ENCODE measurements at places on chromosomes 6 and 20.

DNA sequence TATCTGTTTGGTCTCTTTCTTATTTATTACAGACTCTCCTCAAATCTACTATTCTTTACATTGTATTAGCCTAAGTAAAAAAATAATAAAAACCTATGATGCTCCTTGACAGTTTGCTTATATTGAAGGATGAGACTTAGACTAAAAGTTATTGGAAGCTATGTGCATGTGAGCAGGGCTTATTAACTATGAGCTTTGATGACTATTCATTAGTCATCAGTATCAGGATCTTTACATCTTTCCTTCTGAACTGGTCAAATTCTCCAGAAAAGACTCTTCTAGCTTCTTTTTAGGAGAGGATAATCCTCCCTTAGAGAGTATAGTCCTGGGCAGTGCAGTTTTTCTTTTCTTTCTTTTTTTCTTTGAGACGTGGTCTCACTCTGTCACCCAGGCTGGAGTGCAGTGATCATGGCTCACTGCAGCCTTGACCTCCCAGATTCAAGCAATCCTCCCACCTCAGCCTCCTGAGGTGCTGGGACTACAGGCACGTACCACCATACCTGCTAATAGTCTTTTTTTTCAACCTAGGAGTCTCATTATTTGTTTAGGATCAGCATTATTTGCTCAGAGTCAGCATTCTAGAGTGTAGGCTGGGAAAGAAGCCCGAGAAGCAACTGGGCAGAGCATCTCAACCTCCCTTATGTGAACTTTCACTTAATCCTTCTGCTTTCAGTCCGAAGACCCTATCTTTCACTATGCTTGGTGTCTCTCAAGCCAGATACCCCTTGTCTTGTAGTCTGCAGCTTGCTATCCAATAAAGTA, 37.1 kb upstream of the YWHAB start:
- DNase-seq, result no peak

- no peak for DNase-seq
Observed at GRCh38 chr6:147019001-147019400, 185.2 kb upstream of the STXBP5 start.

DNA sequence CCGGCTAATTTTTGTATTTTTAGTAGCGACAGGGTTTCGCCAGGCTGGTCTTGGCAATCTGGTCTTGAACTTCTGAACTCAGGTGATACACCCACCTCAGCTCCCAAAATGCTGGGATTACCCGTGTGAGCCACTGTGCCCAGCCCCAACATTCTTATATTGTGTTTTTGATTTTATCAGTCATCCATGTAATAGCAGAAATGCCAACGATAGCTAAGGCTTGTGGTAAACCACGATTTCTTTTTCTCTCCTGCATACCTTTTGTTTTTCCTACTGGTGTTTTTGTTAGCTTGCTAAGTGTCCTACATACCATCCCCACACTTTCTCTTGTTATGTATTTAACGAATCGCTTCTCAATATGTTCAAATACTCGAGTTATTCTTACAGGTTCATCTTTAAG, 12.1 kb downstream of the PHACTR2 start:
- DNase-seq, result no peak

- no peak for DNase-seq
Observed at GRCh38 chr20:62982124-62983075, 24.4 kb downstream of the BHLHE23 start.

DNA sequence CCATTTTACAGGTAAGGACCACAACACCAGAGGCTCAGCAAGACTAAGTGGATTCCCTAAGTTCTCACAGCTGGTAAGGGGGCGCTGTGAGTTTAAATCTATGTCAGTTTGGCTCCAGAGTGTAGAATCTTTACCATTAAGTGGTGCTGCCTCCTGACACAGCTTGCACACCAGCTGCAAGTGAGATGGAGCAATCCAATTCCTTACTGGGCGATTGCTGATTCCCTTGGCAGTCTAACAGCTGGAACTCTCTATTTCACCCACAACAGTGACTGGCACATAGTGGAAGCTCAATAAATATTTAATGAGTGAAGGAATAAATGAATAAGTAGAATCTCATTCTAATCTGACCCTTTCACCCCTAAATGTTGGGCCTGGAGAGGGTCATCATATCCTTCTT, 176.7 kb downstream of the CLIC5 start:
- DNase-seq, result no peak

GRCh38 chr6:118876814-118877213, 17.1 kb upstream of the ASF1A start:
- no peak for DNase-seq

DNA sequence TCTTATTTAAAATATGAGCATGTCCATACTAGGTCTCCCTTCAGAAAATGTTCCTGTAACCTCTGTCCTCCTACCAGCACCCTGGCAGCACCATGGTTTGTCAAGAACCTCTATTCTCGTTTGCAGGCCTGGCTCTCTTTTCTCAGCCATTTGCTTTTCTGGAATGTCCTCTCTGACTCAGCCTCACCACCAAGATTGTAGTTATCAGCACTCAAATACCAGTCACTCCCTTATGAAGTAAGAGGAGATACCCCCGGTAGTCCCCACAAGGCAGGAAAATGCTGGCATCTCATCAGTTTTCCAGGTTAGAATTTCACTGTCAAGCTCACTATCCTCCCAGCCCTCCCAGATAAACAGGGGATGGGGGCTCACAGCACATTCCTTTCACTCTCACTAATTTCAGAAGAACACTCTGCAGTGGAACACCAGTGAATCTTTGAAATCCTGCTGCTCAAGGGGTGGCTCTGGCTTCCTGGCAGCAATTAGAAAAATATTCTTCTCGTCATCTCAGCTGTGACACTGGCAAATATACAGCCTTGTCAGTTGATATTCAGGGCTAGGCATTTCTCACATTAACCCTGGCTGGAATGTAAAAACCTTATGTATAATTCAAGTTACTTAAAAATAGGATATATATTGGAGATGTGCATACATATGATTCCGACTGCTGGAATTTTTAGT, 129.2 kb downstream of the TBX18 start:
- no peak for DNase-seq

GRCh38 chr6:85273870-85274269, 176.0 kb upstream of the NT5E start:
- DNase-seq, result no peak

DNA sequence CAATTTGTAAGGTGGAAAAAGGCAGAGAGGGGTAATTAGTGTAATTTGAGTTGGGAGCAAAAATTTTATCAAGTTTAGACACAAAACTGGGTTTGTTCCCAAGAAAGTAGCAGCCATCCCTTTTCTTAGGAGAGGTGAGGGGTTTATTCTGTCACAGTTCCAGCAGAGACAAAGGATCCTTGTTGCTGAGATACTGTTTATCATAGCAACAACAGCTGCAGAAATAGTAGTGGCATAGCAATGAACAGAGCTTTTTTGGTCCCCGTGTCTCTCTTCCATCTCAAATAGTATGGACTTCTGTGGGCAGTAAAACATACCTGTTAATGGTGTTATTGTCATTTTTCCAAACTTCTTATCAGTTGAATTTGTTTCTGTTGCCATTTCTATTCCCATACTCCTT, 23.9 kb downstream of the ZKSCAN8 start:
- DNase-seq, result no peak

DNA sequence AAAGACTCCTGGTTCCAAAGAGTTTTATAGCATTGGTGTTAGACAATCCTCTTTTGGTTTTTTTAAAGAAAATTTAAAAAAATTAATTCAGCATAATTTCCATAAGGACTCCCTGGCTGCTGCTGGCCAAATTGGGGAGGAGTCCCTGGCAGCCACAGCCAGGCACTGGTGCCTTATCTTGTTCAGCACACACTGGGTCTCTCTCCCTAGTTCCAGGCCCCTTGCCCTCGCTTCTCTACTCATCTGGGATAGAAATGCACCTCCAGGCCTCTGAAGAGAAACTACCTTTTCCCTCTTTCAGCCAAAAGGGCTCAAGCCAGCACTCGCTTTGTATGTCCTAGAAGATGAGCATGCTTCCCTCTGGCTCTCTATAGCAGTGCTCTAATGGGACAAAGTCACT, 13.4 kb upstream of the MAPK13 start:
- DNase-seq, result no peak
